ENCODE measurements at places on chromosomes 5 and 9.

GRCh38 chr5:55450050-55450765 is 84.6 kb downstream of the PLPP1 start:
- no peak for DNase-seq

GRCh38 chr5:94422812-94423211 is 195.6 kb downstream of the KIAA0825 start:
- peak; percentile 23 for DNase-seq

DNA sequence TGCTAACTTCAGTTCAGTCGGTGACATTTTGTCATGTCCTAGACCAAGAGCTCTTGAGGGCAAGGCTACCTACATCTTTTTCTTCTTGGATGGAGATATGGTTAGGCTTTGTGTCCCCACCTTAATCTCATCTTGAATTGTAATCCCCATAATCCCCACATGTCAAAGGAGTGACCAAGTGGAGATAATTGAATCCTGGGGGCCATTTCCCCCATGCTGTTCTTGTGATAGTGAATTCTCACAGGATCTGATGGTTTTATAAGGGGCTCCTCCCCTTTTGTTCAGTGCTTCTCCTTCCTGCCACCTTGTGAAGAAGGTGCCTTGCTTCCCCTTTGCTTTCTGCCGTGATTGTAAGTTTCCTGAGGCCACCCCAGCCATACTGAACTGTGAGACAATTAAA is 2.1 kb upstream of the CFAP90 start:
- DNase-seq: no peak

DNA sequence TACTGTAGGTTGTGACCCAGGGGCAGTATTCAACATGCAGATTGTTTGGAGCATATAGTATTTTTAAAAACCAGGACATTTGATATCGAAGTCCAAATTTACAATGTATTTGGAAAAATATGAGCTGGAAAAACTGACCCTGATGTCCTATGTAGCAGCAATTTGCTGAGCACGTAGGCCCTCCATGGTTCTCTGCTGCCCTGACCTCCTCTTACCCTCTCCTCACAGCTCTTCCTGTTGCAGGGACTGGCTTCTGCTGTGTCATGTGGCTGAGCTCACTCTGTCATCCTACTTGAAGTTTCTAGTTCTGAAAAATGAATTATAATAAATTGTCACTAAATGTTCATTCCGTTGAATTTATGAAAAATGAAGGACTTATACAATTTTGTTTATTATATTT is 4.1 kb upstream of the ASPN start:
- DNase-seq: no peak

GRCh38 chr9:4180907-4181605 is 118.8 kb downstream of the GLIS3 start:
- no peak for DNase-seq

DNA sequence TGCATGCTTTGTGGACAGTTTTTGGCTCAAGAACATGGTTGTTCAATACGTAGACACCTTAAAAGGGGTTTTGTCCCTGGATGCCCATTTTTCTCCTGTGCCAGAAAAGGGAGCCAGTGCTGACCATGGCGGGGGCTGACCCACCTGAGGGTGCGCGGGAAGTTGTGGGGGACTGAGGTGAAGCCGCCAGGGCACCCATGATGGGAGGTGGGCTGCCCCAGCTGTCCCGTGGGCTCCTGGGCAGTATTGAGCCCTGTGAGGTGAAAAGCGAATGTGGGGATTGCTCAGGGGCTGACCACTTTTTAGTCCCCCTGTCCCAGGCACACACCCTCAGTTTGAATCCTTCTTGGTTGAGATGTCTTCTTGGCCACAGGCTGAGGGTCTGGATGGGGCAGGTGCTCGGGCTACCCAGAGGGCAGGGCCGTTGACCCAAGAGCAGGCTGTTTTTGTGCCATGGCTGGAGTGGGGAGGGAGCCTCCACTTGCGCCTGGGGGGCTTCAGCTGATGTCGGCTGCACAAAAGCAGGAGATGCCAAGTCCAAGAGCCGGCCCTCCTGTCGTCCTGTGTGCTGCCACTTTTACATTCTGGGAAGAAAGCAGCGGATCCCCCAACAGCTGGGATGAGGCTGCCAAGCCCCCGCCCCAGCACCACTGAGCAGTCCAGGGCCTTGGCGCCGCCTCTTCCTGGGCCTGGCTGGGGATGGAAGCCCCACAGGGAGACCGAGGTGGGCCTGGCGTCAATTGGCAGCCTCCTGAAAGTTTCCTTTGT is 120.1 kb downstream of the WNK2 start:
- DNase-seq: no peak

DNA sequence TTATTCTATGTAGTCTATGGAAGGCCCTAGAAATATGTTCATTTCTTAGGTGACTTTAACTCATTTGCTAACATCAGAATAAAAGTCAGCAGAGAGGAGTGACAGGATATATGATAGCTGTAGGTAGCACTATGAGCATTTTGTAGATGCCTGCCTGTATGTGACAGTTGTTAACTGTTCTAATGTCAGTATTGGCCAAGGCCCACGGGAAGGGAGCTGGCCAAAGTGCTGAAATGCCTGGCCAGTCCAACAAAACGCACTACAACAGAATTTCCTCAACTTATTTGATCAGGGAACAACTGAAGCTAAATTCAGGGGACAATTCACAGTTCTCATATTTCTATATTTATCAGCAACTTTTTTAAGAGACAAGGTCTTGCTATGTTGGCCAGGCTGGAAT is 20.8 kb downstream of the SV2C start:
- no peak for DNase-seq

- DNase-seq: no peak
These were observed 4.0 kb downstream of the FBXO4 start for GRCh38 chr5:41929035-41929434.

DNA sequence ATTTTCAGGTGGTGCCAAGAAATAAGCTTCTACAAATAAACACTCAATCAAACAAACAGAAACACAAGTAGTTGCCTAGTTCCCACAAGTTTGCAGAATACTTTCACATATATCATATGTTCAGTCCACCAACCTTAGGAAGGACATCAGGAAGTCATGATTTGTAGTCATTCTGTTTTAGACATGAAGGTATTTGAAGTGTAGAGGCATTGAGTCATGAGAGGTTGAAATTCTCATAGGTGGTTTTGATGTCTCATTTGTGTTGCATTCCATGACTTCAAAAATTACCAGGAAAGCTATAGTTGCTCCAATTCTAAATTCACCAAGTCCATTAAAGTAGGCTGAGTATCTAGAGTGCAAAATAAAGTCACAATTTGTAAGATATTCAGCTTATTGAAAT is 159.0 kb downstream of the KCTD16 start:
- DNase-seq: no peak

GRCh38 chr5:79436224-79436623 is 77.7 kb downstream of the HOMER1 start:
- DNase-seq: no peak

DNA sequence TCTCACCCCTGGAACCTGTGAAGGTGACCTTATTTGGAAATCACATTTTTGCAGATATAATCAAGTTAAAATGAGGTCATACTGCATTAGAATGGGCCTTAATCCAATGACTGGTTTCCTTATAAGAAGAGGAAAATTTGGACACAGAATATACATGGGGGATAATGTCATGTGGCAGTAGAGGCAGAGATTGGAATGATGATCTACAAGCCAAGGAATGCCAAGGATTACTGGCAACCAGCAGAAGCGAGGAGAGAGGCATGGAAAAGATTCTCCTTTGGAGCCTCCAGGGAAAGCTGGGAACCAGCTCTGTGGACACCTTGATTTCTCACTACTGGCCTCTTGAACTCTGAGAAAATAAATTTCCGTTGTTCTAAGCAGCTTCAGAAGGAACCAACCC is 20.2 kb upstream of the CEP78 start:
- DNase-seq: no peak

DNA sequence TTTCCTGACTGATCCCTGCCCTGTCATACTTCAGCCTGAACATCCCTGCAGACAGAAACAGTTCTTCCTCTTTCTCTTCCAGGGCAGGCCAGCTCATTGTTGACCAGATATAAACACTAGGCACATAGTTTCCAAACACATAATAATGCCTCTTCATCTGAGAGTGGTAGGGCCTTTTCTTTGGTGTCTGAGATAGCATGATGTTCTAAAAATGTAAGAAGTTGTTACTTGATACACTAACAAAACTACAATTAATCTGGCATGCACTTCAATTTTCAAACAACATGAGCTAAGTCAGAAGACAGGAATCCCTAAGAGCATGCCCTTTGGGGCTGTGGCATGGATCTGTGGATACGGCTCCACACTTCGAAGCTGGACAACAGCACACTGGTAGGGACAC is 246.6 kb downstream of the SPOCK1 start:
- no peak for DNase-seq

DNA sequence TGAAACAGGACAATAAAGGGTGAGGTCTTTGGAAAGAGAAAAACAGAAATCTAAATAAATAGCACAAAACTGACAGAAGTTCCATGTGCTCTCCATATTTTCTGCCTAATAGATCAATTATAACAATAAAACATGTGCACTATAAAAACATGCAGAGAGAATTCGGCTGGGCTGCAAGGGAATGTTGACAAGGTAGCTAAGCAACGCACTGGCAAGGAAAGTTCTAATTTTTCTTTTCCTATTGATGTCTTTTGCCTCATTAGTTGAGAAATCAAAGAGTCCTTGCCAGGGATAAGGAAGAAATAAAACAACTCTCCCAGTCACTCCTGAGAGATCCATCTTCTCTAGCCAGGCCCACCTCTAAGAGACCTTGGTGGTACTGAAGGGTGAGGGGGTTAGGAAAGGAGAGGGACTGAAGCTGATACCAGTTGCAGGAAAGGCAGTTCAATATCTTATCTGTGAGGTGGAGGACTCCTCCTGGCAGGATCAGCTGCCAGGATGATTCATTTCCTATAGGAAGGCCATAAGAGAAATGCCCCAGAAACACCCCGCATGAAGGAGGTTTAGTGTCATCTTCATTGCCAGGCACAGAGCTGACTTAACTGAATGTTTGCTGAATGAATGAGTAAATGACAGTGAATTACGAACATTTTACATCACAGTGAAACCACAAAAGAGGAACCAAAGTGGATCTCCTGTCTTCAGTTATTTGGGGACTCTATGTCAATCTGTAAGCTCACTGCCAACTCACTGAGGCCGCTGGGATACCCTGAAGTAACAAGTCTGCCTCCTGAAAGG is 63.7 kb upstream of the IFNK start:
- DNase-seq: no peak

DNA sequence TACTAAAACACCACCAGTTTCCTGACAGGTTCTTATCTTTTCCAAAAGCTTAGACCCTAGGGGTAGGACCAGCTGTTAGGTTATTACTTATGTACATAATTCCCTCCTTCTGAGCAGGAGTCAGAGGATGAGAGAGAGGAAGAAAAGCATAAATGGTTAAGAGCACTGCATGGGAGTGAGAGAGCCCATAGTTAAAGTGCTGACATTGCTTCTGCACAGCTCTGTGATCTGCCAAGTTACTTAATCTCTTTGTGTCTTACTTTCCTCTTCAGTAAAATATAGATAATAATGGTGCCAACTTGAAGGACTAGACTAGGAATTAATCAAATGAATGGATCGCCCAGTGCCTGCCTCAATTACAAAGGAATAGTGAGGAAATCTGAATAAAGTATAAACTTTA is 66.4 kb downstream of the NRG2 start:
- DNase-seq: no peak

DNA sequence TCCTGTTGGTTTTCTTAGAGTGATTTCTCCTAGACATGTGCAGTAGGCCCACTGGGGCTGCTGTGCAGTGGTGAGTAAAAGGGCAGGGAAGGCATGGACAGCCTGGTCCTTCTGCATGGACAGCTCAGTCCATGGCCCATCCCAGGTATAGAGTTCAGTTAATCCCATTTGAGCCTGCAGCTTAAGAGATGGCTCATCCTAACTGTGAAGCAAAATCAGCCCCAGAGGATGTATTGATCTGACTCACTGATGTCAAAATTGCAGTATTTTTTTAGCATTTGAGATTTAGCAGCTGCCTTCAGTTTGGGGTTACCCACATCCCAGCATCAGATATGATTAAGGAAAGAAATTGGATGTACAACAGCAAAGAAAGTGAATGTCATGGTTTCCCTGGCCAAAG is 93.4 kb downstream of the PDE6A start:
- DNase-seq: no peak

DNA sequence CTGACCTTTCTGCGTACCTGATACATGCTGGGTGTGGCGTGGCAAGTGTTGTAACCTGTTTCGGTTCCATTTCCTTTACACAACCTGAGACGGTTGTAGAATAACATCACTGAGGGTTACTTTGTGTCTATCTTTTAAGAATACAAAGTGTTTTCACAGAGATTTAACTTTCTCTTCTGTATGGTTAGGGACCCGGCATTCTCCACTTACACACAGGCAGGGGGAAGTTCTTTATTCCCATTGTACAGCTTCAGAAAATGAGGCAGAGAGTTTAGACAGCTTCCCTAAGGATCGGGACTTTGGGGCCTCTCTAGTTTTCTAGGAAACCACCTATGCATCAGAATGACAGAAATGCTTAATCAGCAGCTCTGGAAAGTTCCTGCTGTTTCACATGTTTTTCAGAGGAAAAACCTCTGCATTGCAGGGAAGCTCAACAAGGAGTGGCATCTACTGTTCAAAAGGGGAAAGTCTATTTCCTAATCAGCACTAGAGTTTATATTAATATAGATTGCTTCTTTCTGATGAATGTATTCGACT is 41.3 kb downstream of the CAST start:
- DNase-seq: no peak

- DNase-seq: no peak
These were observed 27.0 kb upstream of the PRRC2B start for GRCh38 chr9:131366761-131367401.

DNA sequence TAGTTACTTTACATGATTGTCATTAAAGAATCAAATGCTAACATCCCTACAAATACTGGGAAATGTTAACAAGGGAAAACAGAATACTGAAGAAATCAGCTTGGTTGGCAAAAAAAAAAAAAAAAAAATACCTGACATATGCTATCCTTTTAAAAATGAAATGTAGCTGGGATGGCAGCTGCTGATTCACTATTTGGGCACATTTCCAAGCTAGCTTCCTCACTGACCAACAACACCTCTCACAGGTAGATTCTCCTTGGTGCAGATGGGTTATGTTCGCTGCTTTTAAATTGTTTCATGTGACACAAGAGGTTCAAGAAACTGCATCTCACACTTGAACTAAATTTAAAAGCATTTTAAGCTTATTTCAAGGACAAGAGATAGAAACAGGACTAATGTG is 6.1 kb upstream of the PRUNE2 start:
- DNase-seq: peak; percentile 56

- no peak for DNase-seq
These were observed 105.6 kb downstream of the VCAN start for GRCh38 chr5:83577036-83577636.
